ENCODE measurements at places on chromosomes 2 and 18.

GRCh38 chr2:191892391-191892790, 45.5 kb upstream of the CAVIN2 start:
- ATAC-seq: peak; percentile 27

- no peak for ATAC-seq
Observed at GRCh38 chr2:58992062-58992706, 751.1 kb upstream of the FANCL start.

DNA sequence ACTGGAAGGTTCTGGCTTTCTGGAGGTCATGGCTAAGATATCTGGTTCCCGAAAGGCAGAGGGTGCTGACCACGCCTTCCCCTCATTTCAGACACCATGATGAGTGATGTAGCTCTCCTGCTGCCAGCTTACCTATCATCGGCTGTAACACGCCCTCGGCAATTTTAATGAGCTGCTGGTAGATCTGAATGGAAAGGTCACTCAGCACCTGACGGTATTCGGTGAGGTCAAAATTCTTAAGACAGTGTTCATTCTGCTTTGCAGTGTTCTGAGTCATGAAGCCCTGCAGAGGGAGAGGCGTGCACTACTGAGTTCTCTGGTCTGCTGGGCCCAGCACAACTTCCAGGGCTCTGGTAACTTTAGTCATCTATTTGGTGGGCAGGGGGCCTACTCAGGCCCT, 25.7 kb upstream of the ACAA2 start:
- peak; percentile 73 for ATAC-seq

- ATAC-seq: peak; percentile 42
Observed at GRCh38 chr2:168851674-168852320, 38.4 kb downstream of the SPC25 start.
